ENCODE measurements at places on chromosomes 4 and X.

GRCh38 chr4:181536196-181536746, 706.9 kb upstream of the TENM3 start:
- DNase-seq, result no peak

GRCh38 chrX:68889249-68889648, 60.4 kb downstream of the EFNB1 start:
- no peak for DNase-seq

- DNase-seq, result no peak
Measured at GRCh38 chrX:49934148-49934547, 11.8 kb downstream of the CLCN5 start.

DNA sequence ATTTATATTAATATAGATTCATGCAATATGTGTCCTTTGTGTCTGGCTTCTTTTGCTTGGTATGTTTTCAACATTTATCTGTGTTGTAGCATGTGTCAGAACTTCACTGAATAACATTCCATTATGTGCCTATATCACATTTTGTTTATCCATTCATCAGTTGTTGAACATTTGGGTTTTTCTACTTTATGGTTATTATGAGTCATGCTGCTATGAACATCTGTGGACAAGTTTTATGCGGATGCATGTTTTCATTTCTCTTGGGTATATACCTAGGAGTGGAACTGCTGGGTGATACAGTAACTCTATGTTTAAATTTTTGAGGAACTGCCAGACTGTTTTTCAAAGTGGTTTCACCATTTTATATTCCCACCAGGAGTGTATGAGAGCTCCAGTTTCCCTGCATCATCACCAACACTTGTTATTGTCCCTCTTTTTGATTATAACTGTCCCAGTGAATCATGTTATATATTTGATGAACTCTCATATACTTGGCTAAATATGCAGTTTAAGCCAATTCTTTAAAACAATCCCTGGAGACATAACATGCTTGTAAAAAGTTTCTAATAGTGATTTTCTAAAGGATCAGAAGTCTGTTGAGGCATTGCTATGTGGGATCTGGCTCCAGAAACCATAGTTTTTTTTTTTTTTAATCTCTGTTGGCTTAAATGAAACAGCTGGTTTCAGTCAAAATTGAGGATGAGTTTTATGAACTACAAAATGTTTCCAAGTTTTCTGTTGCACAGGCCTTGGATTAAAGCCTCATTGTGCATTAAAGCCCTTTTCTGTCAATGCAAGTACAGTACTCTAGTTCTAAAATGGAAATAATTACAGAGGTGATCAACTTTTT, 21.6 kb upstream of the REPS2 start:
- no peak for DNase-seq

GRCh38 chrX:10597871-10598270, 22.5 kb downstream of the MID1 start:
- DNase-seq, result peak; percentile 12

- no peak for DNase-seq
Measured at GRCh38 chr4:37561803-37562207, 124.4 kb downstream of the RELL1 start.

DNA sequence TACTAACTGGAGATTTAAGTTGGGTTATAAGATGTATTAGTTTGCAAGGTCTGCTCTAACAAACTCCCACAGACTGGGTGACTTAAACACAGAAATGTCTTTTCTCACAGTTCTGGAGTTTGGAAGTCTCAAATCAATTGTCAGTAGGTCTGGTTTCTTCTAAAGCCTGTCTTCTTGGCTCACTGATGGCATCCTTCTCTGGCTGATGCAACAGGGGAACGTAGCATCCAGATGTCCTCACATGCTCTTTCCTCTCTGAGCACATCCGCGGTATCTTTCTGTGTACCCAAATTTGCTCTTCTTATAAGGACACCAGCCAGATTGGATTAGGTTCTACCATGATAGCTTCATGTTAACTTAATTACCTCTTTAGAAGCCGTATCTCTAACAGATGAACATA, 63.2 kb upstream of the BMP3 start:
- no peak for DNase-seq

DNA sequence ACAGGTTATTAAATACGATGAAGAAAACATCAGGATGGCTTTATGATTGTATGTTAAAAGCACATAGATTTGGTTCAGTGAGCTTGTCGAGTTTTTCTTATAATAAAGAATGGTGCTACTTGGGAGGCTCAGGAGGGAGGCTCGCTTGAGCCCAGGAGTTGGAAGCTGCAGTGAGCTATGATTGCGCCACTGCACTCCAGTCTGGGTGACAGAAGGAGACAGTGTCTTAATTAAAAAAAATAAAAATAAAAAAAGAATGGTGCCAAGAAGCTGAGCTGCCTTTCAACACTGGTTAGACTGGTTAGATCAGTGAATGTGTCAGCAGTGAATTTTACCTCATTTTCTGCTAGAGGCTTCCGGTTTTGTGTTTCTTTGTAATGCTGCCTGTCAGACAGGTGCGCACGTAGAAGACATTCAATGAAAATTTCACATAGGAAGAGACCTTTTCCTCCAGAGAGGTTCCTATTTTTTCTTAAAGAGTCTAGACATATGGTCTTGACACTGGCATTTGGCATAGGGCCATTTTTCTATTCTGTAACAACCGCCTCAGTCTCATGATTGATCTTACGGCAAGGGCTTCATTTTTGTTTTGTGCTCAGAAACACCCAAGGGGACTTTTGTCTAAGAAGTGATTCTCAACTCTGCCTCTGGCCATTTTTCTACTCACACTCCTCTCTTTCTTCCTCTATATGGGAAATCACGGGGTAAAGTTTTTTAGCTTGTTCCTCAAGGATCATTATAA, 15.0 kb upstream of the ARSF start:
- no peak for DNase-seq

GRCh38 chrX:7503251-7503650, 339.7 kb upstream of the VCX start:
- no peak for DNase-seq

DNA sequence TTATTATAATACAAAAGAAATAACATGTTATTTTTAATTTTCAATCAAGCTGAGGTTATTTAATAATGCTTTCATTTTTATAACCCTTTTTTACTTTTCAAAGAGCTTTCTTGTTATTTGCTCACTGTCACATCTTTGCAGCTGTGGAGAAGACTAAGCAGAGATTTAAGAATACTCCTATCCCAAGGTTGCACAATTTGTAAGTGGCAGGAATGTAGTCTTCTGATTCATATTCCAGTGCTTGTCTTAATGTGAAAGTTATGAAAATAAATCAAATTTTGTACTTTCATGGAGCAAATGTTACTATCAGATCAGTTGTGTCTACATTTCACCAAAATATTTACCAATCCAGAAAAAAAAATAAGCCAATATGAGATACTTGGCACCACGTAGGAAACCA, 86.6 kb downstream of the DDIT4L start:
- DNase-seq, result no peak
